ENCODE measurements at places on chromosomes 5 and 9.

- no peak for DNase-seq
These were observed 348.2 kb downstream of the IRX1 start for GRCh38 chr5:3943859-3944258.

DNA sequence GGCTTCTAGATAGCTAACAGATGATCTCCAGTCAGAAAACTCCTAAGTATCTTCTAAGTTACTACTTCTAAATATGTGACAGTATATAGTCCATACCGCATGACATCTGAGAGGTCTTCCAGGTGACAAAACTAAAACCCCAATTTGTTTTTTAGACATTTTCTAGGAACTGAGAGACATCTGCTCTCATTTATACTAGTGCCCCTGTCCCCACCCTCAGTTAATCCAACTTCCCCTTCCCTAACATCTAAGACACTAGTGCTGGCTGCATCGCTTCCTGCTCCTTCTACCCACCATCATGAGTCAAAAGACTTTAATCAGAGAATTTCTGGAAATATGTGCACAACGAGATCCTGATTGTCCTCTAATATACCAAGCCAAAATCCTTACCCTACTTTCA, 37.9 kb downstream of the FBXW11 start:
- DNase-seq = peak; percentile 52

GRCh38 chr5:145124806-145125205, 710.3 kb downstream of the PRELID2 start:
- DNase-seq = no peak

- DNase-seq = no peak
These were observed 419.6 kb upstream of the PIK3R1 start for GRCh38 chr5:67795781-67796477.

DNA sequence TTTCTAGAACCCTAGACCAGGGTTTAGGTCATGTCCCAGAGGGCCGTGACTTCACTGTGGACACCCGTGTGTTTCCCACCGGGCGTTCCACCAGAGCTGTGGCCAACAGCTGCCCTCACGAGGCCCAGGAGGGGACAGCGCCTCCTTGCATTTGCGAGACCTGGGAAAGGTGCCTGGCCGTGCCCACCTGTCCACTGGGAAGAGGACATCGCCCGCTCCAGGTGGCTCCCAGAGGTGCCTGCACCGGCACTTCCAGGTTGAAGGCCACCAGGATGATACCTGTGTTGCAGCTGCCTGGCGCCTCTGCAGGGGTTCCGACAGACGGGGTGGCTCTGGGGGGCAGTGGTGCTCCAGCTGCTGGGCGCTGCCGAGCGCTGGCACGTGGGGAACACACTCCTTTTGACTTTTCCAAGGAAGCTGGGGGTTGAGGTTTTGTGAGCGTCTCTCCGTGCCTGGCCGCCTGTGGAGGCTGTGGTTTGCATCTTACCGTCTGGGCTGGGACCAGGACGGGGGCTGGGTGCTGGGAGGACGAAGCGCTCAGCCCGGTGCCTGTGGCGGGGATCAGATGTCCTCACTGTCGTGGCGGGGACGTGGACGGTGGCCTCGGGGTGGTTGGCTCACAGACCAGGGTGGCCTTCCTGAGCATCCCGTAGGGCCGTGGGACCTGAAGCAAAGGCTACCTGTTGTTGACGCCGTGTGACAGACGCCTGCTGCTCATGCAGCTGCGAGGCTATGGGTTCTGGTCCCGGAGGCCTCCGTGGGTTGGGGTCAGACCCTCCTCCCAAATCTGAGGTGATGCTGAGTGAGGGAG, 19.2 kb downstream of the NKD2 start:
- no peak for DNase-seq

DNA sequence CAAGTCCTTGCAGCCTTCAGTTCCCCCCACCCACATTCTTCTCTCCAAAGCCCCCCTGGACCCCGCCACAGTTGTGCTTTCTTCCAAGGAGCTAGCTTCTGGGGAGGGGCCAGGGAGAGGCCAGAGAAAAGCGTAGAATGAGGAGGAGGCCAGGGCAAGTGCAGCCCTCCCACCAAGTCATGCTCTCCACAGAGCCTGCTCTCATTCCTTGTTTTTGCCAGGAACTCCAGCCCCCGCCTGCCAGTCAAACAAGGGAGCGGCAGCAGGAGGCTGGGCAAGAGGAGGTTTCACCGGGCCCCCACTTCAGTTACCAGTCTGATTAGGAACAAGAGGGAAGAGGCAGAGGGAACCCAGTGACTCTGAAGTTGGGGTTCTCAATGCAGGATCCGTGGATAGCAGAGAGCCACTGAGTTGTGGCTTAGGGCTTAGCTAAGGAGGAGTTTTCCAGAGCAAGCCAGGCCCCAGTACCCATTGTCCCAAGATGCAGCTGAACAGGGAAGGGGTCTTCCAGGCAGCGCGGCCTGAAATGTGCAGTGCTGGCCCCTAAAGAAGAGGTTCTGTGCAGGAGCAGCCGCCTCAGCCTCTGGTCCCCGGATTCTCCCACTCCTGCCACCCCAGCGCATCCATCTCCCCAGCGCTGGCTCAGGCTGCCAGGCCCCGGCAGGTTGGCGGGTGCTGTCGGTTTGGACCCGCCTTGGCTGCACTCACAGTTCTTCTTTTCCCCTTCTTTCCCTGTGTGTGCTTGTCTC, 120.6 kb downstream of the DAB2IP start:
- DNase-seq = no peak

DNA sequence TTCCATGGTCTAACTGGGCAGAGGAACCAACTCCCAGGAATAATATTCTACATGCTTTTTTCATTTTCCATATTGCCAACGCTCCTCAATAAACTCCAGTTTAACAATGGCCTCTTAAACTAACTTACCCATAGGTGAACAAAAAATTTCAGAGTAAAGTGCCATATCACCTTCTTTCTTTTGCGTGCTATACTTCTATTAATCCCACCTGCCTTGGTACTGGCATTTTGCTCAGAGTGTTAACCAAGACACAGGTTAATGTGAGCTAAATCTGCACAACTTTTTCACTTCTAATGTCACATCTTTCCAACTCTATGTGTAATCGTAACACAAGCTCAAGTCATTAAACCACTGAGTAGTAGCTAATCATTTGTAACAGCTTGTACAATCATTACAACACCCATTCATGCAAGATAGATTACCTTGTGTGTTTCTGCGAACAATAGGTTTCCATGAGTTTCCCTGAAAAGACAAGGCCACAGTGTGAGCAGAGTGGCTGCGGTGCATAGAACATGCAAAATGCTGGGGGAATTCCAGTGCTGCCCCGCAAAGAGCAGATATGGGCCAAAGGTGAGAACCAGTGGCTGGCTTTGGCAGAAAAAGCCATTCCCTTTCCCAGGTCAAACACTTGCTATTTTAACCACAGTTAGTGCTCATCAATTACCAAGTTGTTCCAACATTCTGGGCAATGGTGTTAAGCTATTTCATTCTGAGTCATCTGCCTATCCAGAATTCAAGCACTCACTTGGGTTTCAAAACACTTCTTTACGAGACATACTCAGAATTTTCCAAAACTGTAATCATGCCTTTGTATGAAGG, 42.8 kb downstream of the TIMD4 start:
- DNase-seq = no peak

Measured in suppressor macrophage (primary cell).